ENCODE measurements at places on chromosomes 11 and 22.

DNA sequence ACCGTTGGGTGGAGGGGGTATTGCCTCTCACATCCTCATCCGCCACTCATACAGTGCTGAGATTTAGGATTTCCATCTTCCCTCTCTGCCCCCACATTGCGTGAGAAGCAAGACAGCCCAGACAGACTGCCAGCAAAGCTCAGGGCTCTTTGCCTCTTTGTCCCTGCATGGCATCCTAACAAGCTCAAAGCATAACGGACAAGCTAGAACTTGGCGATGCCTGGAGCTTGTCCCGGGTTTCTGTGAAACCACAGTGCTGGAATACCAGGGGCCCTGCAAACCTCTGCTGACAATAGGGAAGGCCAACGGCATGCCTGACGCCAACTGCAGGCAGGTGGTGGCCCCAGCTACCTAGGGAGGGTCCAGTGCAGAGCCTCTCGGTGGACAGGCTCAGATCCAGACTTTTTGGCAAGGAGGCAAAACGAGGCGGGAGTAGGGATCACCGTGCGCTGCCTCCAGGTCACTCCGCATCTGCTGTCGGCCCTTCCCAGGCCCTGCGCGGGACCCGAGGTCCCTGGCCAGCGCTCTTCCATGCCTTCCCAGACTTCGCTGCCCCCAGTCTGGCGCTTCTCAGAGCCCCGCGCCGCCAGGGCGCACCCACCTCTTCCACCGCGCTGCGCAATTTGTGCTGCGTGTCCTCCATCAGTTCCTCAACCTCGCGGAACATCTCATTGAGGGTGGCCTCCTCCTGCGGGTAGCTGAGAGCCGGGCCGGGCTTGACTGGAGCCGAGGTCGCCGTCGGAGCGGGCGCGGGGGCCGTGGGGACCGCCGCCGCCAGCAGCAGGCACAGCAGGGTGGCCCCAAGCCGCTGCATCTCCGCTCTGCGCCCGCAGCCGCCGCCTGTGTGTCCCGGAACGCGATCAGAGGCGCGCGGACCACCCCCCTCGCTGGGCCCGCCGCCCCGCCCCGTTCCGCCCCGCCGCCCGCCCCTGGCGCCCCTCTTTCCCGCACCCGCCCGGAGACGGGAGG, at the start of gene DKK3:
Gene DKK3 (minus strand): TSS at position 858 of the 969 bp plus-strand sequence. CDS start 44 bp downstream, at position 814.
- no peak for DNase-seq

DNA sequence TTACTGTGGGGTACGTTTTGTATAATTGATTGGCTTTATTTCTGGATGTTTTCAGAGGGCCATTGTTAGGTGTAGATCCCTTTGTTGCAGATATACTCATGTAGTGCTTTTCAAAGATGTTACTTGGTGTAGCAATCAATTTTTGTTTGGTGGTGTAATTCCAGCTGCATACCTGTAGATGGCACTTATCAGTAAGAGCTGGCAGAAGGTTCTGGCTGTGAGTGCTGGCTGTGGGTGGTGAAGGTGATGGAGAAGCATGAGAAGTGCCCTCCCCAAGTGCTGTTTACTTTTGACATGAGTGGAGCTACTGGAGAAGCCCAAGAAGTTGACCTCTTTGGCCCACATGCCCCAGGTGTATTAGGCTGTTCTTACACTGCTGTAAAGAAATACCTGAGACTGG, 1074.9 kb downstream of the FAM181B start:
- DNase-seq = no peak

DNA sequence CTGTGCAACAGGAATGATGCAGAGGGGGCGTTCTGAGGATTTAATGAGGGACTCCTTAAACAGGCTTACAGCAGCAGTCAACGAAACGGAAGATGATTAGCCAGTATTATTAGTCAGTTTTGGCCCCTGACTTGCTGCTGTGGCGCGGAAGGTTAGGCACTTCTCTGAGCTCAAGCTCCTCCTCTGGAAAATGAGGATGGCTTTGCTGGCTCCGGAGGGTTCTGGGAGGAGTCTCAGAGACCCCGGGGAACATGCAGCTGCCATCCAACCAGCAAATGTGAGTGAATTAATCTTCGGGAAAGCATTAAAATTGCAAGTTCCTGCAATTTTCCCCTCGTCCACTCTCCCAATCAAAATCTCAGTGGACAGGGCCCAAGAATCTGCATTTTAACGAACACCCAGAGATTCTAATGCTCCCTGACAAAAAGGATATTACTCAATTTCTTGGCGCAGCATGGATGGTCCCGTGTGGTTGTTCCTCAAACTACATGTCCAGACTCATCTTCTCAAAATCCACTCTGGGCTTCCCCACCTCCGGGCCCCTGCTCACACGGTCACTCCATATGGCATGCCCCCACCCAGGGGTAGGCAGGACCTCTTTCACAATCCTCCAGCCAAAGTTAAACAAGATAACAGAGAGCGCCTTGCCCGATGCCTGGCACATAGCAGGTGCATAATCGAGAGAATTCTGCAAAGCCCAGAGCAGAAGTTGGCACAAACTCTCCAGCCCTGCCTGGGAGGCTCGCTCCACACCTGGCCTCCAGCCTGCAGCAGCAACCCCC, 6.4 kb downstream of the ELFN2 start:
- DNase-seq = no peak

DNA sequence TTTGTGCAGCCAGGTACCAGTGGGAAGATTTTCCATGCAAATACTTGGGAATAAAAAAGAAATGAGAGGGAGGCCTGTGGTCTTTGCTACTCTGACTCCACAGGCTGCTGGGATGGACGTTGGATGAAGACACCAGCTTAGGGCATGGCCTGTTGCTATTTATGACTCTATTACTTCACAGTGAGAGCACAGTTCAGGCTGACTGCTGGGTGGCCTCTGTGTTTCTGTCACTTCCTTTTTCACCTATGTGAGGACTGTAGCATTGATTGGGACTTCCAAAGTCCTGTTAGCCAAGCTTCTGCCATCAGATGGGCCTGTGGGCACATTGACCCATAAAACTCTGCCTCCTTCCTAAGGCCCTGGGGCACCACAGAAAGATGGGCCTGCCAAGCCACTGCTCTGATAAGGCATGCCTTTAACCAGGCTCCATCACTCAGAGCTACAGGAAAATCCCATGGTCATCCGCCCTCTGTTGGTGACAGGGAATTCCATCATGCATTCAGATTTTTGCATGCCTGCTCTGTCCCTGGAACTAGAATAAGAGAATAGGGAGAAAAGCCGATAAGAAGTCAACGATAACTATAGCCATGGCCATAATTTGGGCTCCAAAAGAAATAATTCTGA, 64.6 kb downstream of the KCNJ1 start:
- no peak for DNase-seq

- DNase-seq = peak; percentile 42
Measured at GRCh38 chr11:44632466-44633123, 67.1 kb downstream of the CD82 start.

DNA sequence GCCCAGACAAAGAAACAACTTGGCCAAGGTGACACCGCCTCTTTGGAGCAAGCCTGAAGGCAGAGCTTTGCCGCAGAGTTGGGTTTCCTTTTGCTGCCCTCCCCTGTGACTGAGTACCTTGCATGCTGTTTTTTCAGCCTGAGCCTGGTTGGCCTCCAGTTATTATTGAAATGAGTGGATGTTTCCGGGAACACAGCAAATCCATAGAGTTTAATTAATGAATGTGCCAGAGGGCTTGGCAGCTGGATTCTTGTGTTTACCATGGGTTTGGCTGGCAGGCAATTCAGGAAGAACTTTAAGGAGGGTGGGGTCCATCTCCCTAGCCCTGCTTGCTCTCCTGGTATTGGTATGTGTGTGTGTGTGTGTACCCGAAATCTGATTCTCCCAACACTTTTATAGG, 65.6 kb upstream of the CRYBB3 start:
- DNase-seq = no peak

GRCh38 chr11:119323532-119324033, 6.7 kb upstream of the MCAM start:
- DNase-seq = peak; percentile 78

DNA sequence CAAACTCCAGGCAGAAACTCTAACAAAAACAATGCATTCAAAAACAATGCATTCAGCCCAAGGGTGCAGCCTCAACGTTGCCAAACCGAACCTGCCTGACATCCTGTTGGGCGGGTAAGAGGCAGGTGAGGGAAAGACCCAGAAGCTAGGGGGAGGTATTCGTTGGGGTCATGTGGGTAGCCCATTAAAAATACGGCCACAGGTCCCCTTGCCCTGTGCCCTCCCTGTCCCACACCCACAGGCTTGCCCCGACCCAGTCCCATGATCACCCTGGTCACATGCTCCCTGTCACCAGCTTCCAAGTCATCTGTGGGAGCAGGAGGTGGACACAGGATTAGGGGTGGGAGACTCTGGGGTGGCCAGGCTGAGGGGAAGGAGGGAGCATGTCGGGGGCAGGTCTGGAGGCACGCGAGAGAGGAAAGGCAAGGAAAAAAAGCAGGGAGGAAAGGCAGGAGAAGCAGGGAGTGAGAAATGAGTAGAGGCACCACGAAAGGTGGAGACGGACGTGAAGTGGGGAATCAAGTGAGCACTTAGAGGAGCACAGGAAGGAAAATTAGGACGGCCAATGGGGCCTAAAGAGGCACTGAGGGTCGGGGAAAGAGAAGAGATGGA, 683 bp downstream of the PLA2G6 start:
- no peak for DNase-seq

DNA sequence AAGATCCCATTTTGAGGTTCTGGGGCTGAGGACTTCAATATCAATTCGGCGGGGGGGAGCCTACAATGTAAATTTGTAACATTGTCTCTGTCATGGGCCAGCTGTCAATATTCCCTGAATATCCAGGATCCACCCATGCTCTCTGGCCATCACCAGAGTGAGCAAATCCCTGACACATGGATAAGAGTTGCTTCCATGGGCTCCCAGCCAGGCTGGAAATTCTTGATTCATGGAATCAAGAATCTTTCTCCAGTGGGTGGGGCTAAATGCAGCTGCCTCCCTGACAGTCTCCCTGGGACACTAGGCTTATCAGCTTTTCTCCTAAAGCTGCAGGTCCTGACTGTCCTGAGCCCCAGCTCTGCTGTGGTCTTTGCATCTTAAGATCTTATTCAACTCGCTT, 86.9 kb upstream of the IGLL5 start:
- DNase-seq = no peak

GRCh38 chr11:27914080-27914479, 193.9 kb downstream of the KIF18A start:
- DNase-seq = no peak

- DNase-seq = no peak
Measured at GRCh38 chr11:134921938-134922337, 509.9 kb upstream of the B3GAT1 start.

- DNase-seq = no peak
Measured at GRCh38 chr22:49099496-49100124, 728.1 kb downstream of the BRD1 start.

GRCh38 chr11:47398011-47398410, 10.4 kb upstream of the SLC39A13 start:
- no peak for DNase-seq

GRCh38 chr11:121500275-121500674, 47.5 kb upstream of the SORL1-AS1 start:
- DNase-seq = no peak

GRCh38 chr11:88174709-88175568, at the start of gene RAB38:
Gene RAB38, minus strand, starts transcription at chr11:88175443. Its CDS starts 59 bp downstream, at chr11:88175384.
- DNase-seq = no peak

DNA sequence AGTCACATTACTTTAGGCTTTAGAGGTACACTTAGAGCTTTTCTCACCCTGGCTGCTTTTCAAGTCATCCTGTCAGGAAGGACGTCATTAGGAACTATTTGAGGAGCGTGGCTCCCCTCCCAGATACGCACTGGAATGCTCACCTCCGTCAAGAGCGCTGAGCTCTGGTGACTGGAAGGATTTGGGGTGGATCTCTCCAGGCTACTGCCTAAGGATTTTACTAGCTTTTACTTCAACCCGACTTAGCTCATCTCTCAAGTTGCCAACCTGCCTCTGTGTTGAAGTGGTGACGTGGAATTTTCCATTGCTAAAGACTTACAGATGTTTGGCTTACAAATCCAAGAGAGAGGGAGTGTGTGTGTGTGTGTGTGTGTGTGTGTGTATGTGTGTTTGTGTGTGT, 355.3 kb upstream of the CCDC90B start:
- no peak for DNase-seq

DNA sequence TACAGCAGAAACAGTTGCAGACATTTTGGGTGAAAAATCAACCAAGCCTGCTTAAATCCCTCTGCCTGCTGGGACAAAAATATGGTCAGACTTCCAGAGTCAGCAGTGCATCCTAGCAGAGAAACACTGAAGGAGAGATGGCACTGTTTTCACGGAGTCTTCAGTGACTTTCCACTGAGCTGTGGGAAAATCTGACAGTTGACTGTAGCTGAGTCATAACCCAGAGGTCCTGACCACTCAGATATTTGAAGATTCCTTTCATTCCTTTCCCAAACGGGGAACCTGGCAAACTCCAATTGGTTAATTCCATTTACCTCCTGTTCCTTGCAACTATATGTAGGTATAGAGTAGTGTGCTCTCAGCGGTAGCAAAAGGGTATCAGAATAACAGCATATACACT, 20.9 kb upstream of the UPB1 start:
- no peak for DNase-seq

DNA sequence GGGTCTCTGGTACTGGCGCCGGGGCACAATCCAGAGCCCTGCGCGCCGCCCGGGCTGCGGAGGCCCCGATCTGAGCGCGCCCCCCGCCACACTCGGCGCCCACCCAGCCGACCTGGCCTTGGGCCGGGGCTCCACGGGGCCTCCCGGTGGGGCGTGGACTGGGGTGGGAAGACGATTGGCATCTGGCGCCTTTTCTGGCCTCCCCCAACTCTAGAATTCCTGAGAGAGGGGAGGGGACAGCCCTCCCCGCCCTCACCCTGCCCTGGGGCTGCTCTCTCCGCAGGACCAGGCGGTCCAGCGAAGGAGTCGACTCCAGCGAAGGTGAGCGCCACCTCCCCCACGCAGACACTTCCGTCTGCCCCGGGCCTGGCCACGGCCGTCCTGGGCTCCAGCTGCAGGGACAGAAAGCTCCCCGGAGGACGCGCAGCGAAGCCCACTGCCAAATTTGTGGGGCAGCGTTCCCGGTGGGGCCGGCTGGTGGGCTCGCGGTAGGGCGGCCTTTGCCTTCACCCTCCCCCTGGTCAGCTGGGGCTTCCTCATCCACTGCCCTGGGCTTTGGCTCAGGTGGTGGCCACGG, 593 bp downstream of the SSH3 start:
- no peak for DNase-seq

DNA sequence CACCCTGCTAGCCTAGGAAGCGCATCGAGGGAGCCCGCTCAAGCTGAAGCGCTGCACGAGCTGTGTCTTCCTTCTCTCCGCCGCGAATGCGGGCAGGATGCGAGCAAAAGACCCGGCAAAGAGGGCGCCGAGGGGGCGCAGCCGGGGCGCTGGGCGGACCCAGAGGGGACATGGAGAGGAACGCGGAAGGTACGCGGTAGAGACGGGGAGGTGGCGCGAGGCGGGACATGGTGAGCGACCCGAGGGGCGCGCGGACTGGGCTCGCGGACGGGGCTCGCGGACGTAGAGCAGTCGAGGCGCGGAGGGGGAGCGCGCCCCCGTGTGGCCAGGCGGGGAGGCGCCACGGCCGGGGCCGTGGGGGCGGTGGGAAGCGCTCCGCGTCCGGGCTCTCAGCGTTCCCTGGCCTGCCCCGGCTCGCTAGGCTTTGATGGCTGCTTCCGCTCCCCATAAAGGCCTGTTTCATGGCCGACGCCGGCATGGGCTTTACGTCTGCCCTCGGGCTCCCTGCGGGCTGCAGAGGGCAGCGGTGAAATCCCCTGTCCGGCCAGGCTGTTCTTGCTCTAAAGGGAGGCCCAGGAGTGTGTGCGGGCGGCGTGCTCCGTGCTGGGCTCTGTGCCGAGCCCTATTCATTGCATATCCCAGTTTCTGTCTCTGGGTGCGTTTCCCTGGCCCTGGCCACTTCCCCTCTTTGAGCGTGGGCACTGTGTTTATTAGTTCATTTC, 31.2 kb upstream of the TRIM29 start:
- peak; percentile 57 for DNase-seq
